Left forelimb (tissue), 1 donor: ENCODE measurements at places on chromosomes 7 and 10.

DNA sequence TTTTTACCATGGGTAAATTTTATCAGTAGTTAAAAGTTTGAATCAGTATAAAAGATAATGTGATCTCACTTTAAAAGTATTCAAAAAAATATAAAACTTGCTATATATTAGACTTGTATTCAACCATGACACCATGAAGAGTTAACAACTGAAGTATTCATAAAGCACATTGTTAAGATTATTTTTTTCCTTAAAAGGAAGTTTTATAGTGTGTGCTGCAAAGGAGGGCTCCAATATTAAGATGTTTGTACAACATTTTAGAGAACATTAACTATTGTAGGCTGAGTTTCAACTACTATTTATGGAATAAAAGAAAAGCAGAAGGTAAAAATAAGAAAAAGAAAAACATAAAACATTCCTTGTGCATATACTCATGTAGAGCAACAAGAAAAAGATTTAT is 24.5 kb upstream of the CUBN start:
- DNase-seq: no peak

DNA sequence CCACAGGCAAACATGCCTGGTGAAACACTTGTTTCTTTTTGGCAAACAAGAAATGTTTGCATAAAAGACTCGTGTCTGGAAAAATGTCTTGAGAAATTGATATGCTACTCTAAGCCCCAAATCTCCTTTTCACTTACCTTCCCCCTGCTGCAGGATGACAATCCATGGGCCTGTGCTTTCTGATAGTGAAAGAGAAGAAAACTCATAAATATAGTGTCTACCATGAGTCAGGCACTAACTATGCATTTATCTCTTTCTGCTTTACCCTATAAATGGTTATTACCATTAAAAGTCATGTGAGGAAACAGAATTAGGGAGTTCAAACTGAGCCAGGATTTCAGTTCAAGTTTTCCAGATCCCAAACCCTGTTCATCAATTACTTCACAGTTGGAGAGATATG is 6.6 kb upstream of the TARP start:
- DNase-seq: no peak

DNA sequence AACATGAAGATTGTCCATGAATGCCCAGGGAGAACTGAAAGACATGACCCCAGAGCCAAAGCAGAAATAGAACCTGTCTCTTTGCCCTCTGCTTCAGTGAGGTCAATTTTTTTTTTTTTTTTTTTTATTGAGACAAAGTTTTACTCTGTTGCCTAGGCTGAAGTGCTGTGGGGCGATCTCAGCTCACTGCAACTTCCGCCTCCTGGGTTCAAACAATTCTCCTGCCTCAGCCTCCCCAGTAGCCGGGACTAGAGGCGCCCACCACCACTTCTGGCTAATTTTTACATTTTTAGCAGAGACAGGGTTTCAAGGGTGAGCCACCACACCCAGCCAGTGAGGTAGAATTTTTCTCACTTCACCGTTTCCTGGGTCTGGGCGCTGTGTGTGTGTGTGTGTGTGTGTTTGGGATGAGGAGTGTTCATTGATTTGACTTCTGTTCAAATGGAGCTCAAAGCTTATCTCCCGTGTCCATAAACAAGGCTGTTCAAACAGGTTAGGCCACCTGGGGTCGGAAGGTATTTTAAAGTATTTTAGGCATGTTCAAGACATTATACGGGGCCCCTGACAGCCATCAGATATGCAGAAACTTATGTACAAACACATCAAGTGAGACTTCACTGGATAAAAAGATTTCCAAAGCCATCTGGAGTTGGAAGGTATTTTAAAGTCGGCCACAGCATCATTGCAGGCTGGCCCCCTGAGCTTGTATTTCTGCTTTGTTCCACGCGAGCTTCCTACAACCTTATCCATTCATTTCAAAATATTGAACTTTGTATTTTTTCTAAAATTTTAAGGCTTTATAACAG is 93.8 kb downstream of the MAP3K8 start:
- DNase-seq: no peak

DNA sequence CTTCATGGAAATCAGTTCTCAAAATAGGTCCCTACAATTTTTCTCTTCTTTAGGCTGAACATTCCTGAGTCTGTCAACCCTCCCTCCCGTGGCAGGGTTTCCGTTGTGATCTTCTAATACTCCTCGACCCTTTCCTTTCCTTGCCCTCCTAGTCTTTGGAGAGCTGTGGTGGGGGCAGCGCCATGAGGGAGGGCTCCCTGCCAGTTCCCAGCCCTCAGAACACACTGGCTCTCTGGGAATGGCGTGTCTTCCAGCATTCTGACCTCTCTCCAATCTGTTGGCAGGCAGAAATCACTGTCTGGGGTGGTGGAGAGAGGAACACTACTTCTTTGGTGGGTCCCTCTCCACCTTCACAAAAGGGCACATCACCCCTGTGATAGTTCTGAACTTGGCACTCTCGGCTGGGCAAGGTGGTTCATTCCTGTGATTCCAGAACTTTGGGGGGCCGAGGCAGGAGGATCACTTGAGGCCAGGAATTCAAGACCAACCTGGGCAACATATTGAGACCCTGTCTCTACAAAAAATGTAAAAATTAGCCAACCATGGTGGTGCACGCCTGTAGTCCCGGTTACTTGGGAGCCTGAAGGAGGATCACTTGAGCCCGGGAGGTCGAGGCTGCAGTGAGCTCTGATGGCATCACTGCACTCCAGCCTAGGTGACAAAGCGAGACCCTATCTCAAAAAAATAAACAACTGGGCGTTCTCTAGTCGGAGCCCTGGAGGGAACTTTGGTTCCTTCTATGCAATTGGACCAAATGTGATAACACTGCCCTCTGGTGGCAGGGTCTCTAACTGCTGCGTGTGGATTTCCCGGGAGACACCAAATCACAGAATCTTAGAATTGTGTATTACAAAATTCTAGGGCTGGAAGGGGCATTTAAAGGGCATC is 13.1 kb upstream of the ARPC1A start:
- no peak for DNase-seq

GRCh38 chr10:81600185-81600584 is 274.8 kb upstream of the NRG3 start:
- DNase-seq: no peak

DNA sequence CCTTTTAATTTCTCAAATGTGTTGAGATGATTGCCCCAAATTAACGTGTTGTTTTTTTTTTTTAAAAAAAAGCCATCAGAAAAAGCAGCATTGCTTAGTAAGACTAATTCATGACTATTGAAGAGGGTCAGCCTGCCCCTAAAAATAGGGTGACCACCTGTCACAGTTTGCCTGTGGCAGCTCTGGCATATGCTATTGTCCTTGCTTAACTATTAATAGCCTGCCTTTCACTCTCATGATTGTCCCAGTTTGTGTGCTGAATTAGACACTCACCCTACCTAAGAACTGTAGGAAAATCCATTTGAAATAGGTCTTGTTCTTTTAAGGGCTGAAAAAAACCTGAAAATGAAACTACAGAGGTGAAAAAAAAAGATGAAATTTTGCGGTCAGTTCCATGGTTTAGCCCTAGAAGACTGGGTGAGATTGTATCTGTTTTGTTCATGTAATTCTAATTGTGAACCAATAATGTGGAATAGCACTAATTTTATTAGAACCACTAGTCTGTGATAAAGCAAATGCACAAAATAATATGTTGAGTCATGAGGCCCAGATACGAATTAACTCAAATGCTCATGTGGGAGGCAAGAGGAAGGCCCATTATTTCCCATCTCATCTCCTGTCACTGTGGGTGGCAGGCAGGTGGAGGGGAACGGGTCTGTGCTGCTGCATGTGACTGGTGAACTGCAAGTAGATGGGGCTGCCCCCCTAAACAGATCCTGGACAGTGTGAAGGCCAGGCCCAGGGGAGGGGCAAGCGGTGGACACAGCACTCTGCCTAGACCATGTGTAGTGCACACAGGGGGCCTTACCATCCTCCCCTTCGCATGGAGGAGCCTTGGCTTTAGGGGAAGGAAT is 265.4 kb upstream of the NFE2L3 start:
- DNase-seq: no peak
